Activated T-cell treated with anti-CD3 and anti-CD28 coated beads for 1 hour (primary cell): ENCODE measurements at places on chromosomes 5 and 9.

- peak; percentile 11 for DNase-seq
Measured at GRCh38 chr5:128674837-128675446, 136.9 kb upstream of the FBN2 start.

- DNase-seq: no peak
Measured at GRCh38 chr5:125310749-125311148, 564.3 kb upstream of the ZNF608 start.

GRCh38 chr9:115992834-115993233, 160.8 kb upstream of the PAPPA start:
- no peak for DNase-seq

DNA sequence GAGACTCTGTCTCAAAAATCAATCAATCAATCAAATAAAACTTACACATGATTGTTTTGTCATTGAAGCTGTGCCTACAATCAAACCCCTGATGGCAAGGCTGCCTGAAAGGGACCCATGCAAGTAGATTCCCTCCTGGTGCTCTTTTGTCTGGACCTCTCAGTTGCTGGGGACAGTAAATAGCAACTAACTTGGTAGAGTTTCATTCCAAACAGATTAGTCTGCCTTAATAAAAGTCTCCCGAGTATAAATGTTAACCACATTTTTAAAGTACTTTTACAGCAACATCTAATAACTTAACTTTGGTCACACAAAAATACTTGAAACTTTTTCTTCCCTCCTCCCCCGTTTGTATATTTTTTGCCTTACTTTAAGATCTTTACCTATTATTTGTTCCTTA, 105.5 kb downstream of the FEM1C start:
- no peak for DNase-seq

- DNase-seq: no peak
Measured at GRCh38 chr5:11909471-11909870, 5.2 kb upstream of the CTNND2 start.
